ENCODE measurements at places on chromosomes 12 and 14.

DNA sequence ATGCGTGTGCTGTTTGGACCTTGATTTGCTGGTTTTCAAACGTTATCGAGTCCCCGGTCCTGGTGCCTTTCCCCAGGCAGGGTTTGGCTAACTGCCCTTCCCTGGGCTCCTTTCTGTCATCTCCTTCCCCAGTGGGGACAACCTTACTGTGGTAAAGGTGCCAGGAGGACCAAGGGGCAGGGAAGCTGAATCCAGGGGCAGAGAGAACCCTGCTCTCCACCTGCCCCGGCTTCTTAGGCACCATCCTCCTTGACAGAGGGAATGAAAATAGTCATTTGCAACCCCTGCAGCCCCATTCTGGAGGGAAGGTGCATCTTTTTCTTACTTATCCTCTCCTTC lies 5.0 kb downstream of the CEBPE start:
- no peak for DNase-seq

GRCh38 chr12:1509413-1510052 lies 84.8 kb downstream of the FBXL14 start:
- DNase-seq = no peak

- DNase-seq = peak; percentile 93
Measured at GRCh38 chr12:115341442-115341841, 657.5 kb upstream of the TBX3 start.

DNA sequence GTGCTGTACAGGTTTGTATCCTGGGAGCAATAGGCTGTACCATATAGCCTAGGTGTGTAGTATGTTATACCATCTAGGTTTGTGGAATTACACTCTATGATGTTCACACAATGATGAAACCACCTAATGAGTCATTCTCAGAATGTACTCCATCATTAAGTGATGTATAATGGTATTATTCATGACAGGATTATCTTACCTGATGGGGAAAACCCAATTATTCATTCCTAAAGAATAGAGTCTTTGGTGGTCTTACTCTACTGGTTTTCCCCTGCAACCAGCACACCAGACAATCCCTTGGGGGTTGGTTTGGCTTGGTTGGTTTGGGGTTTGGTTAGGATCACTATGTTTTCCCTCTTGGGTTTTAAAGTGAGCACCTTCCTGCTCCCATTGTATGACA lies 12.6 kb upstream of the OR10P1 start:
- DNase-seq = no peak

DNA sequence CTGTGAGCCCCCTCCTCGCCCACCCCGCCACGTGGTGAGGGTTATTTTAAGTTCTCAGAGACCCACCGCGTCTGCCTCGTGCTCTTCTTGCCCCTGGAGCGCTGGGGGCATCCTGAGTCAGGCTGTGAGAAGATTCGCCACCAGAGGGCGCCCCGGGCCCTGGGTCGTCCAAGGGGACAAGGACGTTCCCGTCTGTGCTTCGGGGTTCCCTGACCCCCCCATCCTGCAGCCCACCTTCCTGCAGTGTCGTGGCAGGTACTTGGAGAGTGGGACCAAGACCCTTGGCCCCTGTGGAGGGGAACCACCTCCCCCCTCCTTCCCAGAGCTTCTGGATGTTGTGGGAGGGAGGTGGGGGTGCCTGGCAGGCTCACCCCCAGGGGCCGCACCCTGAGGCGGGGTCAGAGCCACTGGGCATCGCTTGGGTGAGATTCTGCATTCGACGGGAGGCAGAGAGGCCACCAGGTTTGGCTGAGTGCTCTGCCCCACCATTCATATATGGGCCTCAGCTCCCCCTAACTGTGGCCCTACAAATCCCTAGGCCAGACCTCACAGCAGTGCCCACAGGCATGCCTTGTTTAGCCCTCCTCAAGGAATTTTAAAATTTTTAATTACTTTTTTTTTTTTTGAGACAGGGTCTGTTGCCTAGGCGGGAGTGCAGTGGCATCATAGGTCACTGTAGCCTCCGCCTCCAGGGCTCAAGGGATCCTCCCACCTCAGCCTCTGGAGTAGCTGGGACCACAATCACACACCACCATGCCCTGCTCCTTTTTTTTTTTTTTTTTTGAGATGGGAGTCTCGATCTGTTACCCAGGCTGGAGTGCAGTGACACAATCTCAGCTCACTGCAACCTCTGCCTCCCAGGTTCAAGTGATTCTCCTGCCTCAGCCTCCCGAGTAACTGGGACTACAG lies 17.0 kb downstream of the RHOF start:
- no peak for DNase-seq

- no peak for DNase-seq
Measured at GRCh38 chr14:103653805-103654204, 24.8 kb downstream of the KLC1 start.

- peak; percentile 20 for DNase-seq
Measured at GRCh38 chr12:56158926-56159461, 835 bp downstream of the MYL6 start.

DNA sequence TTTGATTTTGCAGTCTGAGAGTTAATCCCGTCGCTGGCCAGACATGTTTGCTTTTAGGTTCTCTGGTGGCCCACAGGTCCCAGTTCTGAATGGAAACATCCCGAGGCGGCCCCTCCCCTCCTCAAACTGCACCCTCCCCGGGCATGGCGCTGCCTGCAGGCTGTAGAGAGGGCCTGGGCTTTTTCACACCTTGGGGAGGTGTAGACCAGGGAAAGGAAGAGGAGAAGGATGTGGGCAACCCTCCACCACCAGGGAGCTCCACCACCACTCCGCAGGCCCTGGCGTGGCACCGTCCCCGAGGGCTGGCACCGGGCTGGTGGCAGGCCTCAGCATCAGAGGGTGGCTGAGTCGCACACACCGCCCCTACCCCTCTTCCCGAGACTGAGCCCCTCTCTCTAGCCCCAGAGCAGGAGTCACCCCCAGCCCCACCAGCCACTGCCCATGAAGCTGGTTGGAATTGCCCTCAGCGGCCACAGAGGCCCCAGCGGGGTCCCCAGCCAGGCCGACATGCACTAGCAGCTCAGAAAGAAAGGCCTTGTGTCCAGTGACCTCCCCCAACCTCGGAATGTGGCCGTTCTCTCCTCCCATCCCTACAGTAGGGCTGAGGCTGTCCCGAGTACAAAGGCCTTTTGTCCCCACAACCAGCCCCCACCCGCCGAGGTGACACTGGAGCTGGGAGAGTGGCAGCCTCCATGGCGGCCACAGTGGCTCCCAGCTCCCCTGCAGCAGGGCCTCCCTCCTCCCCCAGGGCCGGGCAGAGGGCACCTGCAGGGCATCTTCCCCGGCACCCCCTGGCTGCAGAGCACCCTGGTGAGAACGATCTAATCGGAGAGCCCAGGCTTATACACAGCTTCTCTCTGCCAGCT lies 23.5 kb upstream of the INF2 start:
- no peak for DNase-seq

- DNase-seq = no peak
Measured at GRCh38 chr12:108255252-108255602, 83.9 kb downstream of the CMKLR1 start.

DNA sequence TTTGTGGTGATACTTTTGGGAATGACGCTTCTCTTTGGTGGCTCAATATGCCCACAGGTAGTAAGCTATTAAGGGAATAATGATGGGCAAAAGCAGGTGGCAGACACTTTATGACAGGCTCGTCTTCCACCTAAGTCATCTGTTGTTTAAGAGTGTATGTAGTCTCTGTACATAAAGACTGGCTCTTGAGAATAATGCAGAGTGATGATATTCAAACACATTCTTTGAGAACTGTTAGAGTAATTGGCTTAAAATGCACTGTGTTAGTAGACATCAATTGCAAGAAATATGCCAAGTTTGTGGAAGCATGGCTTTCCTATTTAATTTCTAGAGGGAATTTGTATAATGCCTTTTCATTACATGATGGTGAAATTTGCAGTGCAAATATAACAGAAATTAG lies 694.8 kb upstream of the MIS18BP1 start:
- no peak for DNase-seq

DNA sequence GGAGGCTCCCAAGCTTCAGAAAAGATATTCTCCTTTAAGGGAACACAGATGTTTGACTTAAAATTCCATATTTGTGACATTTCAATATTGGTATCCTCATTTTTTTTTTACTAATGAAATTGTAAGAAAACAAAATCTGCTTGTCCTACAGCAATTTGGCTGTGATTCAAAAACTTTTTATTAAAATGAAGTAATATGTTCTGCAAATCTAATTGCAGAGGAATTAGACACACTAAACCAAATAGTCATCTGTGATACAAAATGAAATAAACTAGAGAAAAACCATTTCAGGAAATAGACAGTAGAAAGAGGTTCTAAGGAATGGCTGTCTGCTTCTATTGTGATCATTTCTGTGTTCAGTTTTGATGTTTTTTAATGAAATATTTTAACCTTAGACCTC lies 50.1 kb upstream of the HIF1A start:
- DNase-seq = no peak

DNA sequence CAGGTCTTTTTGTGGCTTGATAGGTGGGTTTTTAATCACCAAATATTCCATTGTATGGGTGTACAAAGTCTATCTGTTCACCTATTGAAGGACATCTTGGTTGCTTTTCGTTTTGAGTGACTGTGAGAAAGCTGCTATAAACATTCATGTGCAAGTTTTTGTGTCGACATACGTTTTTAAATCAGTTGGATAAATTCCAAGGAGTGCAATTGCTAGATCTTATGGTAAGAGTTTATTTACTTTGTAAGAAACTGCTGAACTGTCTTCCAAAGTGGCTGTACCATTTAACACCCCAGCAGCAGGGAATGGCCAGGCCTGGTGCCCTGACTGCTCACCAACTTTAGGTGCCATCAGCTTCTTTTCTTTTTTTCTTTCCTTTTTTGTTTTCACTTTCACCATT lies 45.5 kb upstream of the C14orf180 start:
- DNase-seq = no peak

GRCh38 chr12:10251669-10252068 lies 39.0 kb downstream of the GABARAPL1 start:
- no peak for DNase-seq

- DNase-seq = no peak
Measured at GRCh38 chr14:24351517-24351916, 11.7 kb upstream of the RIPK3 start.

- no peak for DNase-seq
Measured at GRCh38 chr12:54136844-54137580, 51.8 kb downstream of the SMUG1 start.

DNA sequence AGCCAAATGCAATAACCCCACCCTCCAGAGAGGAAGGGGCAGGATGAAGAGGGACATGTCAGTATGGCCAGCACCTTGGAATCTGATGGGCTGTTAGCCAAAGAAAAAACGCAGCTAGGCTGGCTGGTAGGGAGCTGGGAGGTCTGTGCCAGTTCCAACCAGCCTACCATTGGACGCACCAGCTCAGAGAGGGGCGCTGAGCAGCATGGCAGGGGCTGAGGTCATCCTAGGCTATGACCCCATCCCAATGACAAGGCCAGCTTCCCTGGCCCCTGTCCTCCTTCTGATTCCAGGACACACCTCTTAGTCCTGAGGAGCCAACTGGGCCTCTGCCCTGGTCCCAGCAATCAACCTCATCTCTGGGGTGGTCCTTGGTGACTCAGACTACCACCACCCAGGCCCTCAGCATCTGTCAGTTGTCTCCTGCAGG lies 12.2 kb downstream of the ACTN1 start:
- DNase-seq = no peak

GRCh38 chr12:78120866-78121560 lies 290.3 kb downstream of the NAV3 start:
- no peak for DNase-seq

DNA sequence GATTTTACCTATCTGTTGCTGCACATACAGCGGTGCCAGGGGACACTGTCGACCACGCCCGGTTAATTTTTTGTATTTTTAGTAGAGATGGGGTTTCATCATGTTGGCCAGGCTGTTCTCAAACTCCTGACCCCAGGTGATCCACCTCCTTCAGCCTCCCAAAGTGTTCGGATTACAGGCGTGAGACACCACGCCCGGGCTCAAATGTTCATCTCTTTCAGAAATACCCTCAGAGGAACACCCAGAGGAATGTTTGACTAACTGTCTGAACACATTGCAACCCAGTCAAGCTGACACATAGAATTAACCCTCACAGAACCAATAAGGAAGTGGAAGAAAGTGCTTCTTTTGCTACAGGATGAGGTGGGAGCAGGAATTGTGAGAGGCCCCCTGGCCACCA lies 15.0 kb upstream of the ETFBKMT start:
- no peak for DNase-seq

DNA sequence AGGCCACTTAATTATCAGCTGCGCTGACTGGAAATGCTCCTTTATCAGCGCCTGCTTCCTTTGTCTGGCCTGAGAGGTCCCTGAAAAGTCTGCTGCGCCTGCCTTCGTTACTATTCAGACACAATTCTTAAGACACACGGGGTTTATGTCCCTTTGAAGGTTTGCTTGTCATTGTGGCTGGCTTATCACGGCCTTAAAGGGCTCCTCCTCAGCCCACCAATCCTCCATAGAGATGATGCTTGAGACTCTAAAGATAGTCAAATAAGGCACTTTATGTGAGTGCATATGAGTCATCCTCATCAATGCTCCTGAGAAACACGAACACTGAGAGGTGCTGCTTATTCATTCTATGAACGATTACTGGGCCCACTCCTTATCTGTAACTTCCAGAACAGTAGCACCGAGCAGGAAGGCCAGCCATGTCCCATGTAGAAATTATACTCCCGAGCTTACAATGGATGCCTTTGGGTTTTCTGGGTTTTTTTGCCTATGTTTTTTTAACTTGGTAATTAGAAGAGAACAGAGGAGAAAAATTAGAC lies 1268.2 kb upstream of the TMEM132C start:
- DNase-seq = no peak

GRCh38 chr12:46701356-46701755 lies 124.4 kb downstream of the SLC38A4 start:
- DNase-seq = no peak

GRCh38 chr12:6189028-6189427 lies 11.2 kb upstream of the CD9 start:
- no peak for DNase-seq

- no peak for DNase-seq
Measured at GRCh38 chr14:51834240-51834639, 26.2 kb upstream of the GNG2 start.

DNA sequence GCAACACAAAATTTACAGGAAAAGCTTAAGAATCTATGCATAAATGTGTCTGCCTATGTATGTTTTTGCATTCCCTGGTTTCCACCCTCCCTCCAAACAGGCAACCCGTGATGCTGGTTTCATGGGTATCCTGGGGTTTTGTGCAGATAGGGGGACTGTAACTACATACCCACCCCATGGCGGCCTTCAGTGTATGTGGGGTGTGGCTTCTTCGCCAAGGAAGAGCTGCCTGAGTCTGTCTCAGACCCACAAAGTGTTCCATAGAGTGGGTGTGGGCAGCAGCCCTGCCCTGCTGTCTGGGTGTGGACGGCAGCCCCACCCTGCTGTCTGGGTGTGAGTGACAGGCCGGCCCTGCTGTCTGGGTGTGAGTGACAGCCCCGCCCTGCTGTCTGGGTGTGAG lies 174.8 kb downstream of the ADGRD1 start:
- no peak for DNase-seq

DNA sequence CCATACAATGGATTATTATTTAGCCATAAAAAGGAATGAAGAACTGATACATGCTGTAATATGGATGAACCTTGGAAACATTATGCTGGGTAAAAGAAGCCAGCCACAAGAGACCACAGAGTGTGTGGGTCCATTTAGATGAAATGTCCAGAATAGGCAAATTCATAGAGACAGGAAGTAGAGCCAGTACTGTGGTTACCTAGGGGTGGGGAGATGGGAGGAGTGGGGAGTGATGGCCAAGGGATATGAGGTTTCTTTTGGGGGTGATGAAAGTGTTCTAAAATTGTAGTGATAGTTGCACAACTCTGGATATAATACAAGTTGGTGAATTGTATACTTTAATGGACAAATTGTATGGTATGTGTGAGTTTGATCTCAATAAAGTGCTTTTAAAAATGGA lies 18.6 kb downstream of the JDP2 start:
- DNase-seq = no peak
